Glomerular endothelial cell (primary cell): ENCODE measurements at places on chromosomes 5 and 9. TPM values are rescaled to one million over a fixed set of nuclear protein-coding genes. Genes with fewer than 3 reads are reported as not detected.

DNA sequence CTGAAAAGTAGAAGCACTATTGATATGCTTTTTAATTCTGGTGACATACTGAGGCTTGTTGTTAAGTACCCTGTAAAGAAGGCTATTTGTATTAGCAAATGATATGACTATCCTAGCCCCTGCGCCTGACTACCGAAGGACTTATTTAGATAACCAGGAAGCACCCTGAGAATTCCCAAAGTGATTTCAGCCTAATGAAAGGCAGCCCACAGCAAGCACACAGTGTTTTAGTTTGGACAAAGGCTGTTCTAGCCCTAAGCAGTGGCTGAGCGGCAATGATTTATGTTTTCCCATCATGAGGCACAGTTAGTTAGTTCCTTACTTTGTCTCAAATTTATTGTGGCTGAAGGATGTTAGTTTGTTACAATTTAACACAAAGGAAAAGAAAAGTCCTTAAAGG, 235.3 kb downstream of the KCTD16 start:
- DNase-seq = no peak

GFI1B gene
- total RNA-seq = not detected in 2 replicates

FAM221B gene
- not detected in 2 replicates for total RNA-seq

DNA sequence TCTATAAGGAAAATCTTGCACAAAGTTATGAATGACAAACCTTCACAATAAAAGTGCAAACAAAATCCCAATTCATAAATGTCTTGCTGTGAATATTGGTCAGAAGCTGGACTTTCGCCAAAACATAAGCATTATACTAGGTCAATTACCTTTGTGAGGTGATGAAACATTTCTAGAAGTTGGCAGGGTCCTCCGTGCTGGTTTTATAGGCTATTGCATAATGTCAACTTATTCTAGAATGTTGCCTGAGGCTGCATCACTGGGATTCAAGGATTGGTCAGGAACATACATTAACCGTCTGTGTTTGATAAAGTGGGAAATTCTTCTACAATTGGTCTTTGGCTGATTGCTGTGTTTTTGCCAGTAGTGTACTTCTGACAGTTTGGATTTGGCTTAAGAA, 49.8 kb upstream of the PALM2AKAP2 start:
- DNase-seq = no peak

DNA sequence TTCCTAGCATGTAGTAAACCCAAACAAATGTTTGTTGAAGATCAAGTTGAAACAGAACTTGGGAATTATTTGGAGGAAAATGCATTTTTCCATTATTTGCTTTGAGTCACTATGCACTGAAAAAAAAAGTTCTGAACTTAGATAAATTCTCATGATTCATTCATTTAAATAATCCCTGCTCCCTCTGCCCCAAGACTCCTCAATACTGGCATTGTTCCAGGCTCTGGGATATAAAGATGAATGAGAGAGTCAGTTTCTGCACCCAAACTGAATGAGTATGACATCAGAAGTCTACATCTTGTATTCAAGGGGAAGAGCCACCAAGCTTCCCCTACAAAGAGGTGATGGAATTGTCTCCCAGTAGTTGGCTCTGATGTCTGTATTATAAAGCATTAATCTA, 123.9 kb downstream of the SEC61B start:
- DNase-seq = no peak

DNA sequence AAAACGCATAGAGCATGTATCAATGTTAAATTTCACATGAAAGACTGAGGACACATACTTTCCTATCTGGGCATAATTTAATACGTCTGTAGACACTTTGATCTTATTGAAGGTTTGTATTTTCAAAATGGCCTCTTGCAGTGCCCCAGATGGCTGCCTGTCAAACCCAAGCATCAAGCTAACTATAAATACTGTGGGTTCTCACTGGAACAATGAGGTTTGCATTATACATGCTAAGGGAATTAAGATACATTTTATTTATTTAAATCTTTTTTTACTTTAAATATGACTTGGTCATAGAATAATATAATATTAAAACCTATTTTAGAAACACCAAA, 702.9 kb upstream of the GRAMD2B start:
- DNase-seq = no peak
